ENCODE measurements at places on chromosomes 2 and 18. TPM values are rescaled to one million over a fixed set of nuclear protein-coding genes. Genes with fewer than 3 reads are reported as not detected.

DNA sequence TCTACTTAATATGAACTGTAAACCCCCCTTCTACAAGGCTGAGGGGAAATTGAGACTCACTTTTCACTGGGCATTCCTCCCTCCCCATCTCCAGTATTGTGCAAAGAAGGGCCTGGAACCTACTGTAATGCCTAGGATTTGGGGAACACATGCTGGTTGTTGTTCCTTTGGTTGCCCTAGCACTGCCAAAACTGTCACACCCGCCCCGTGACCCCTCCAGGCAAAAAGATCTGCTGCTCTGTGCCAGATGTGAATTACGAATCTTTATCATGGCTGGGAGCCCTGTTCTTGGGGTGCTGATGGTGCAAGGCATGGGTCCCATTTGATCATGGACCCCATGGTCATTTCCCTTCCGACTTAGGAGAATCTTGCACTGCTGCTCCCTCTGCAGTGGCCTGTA, 95.4 kb downstream of the CABLES1 start:
- DNase-seq: no peak

GRCh38 chr18:58806826-58807714, 57.6 kb upstream of the ZNF532 start:
- no peak for DNase-seq

- no peak for DNase-seq
Measured at GRCh38 chr2:70560040-70560439, 6.4 kb upstream of the TGFA start.

DNA sequence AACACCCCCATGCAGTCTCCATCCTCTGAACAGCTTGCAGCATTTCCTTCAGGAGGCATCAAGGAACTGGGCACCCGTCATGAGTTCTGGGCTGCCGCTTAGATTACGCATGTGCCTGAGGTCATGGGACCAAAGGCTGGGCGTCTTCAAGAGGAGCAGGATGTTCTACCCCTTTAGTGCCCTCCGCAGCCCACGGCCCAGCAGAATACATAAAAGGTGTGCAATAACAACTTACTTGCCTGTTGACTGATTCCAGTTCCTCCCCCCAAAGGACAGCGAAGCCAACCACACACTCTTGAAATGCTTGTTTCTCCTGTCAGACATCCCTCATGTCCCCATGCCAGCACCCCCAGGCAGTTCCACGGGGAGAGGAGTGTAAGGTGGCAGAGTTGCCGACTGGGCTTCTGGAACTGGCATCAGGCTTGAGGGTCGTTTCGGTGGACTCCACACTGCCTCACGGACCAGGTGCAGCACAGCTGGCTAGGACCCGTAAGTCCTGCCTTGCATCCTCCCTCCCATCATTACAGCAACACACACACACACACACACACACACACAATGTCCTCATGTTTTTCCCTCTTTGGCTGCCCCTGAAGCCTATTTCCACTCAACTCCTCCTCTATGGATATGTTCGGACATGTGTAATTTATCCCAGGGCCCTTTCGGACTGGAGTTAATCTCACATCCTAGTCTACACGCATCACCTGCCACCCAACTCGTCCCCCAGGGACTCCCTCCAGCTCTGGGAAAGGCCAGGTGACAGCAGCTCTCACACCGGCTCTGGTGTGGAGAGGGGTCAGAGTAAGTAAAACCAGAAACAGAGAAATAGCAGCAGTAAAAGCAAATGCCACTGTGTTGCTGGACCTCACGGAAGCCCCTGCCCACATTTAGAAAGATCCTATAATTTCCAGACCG, 200.7 kb downstream of the BCL11A start:
- DNase-seq: no peak

- no peak for DNase-seq
Measured at GRCh38 chr2:191436368-191437055, 191.3 kb downstream of the MYO1B start.

DNA sequence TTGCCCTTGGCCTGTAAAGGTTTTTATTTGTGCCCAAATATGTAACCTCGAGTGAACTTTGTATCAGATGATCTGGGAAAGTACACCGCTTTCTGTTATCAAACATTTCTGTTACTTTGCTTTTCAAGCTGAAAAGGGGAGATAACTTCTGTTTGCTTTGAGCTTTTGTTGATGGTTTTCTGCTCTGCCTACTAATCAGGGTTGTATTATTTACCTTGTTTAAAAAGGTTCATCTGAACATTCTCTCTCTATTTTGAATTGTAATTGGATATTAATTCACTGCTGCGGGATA, 79.4 kb downstream of the XRCC5 start:
- DNase-seq: no peak

- DNase-seq: no peak
Measured at GRCh38 chr18:50262977-50263376, 3.3 kb downstream of the CFAP53 start.

DNA sequence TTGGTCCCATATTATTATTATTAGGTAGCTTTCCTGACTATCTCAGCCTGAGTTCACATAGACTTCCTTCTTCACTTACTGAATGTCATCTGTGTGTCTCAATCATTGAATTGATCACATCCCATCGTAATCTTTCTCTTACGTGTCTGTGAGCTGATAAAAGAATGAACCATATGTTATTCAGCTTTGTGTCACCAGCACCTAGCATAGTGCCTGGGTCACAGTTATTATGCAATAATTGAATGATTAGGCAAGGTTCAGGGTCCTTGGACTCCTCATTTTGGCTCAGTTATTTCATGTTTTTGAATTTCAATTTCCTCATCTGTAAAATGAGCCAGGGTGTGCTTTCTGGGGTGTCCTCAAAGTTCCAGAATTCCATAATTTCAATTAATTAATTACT, 107.2 kb downstream of the ZEB2 start:
- DNase-seq: no peak

- DNase-seq: no peak
Measured at GRCh38 chr2:220550995-220551700, 923.7 kb downstream of the SLC4A3 start.

- no peak for DNase-seq
Measured at GRCh38 chr2:219129589-219129988, 31.0 kb downstream of the NHEJ1 start.

- DNase-seq: no peak
Measured at GRCh38 chr2:226077841-226078240, 678.3 kb downstream of the NYAP2 start.

The CDK15 gene
- total RNA-seq: not detected

The ECEL1 gene
- 0.14 TPM for total RNA-seq

The CAD gene
- 134 TPM for total RNA-seq

The HTR2B gene
- not detected for total RNA-seq

The PROKR1 gene
- 0.60 TPM for total RNA-seq
